ENCODE measurements at places on chromosomes 1 and 21.

DNA sequence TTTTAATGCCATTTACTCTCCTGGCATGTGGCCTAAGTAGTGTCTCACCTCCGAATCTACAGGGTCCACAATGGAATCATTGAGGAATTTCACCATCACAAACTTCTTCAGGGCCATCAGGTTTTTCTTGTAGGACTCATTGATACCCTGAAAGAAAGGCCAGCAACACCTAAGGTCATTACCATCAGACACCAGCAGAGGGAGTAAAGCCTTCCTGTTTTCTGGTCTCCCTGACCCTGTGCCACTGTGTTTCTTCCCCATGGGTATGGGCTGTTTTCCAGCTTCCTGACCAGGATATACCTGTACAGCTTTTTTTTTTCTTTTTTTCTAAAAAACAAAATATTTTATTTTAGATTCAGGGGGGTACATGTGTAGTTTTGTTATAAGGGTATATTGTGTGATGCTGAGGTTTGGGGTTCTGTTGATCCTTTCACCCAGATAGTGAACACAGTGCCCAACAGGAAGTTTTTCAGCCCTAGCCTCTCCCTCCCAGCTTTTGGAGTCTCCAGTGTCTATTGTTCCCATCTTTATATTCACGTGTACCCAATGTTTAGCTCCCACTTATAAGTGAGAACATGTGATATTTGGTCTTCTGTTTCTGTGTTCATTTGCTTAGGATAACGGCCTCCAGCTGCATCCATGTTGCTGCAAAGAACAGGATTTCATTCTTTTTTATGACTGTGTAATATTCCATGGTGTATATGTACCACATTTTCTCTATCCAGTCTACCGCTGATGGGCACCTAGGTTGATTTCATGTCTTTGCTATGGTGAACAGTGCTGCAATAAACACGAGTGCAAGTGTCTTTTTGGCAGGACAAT, 18.3 kb downstream of the PPT1 start:
- no peak for DNase-seq

DNA sequence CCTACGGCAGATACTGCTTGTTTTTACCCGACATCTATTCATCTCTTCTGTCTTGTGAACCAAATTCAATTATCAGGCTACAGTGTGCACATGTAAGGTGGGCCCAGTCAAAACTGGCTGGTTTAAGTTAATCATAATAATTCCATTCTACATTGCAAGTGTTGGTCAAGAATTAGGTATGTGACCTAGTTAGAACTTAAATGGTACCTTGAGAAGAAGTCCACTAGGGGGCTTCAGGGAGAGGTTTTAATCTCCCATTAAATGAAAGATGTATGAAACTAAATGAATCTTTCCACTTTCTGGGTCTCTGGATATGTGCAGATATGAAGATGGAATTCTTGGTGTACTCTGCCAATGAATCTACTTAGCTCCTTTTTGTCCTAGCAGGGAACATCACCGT, 187.1 kb downstream of the CDC42BPA start:
- DNase-seq, result no peak

- no peak for DNase-seq
These were observed 39.8 kb downstream of the WNT2B start for GRCh38 chr1:112548547-112548946.

- DNase-seq, result no peak
These were observed 8.9 kb upstream of the PCBP3 start for GRCh38 chr21:45634511-45635183.

DNA sequence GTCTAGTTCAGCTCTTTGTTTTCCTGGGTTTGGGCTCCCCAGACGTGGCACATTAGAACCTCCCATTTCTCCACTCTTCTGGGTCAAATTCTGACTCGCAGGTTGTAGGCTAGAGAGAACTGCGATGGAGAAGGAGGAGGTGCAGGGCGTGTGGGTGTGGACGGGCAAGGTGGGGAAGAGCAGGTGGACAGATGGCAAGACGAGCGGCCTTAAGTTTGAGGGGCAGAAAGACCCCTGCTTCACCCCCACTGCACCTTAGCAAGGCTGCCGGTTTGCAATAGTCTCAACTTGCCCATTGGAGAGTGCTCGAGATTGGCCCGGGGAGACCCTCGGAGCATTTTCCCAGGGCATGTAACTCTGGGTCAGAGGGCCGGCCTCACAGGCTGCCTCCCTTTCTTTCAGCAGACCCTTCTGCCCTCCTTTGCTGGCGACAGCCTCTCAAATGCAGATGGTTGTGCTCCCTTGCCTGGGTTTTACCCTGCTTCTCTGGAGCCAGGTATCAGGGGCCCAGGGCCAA, 1.7 kb downstream of the IL24 start:
- no peak for DNase-seq

GRCh38 chr1:55546553-55546952, 331.4 kb upstream of the USP24 start:
- no peak for DNase-seq

GRCh38 chr1:152912900-152913299, 4.6 kb downstream of the IVL start:
- DNase-seq, result no peak

DNA sequence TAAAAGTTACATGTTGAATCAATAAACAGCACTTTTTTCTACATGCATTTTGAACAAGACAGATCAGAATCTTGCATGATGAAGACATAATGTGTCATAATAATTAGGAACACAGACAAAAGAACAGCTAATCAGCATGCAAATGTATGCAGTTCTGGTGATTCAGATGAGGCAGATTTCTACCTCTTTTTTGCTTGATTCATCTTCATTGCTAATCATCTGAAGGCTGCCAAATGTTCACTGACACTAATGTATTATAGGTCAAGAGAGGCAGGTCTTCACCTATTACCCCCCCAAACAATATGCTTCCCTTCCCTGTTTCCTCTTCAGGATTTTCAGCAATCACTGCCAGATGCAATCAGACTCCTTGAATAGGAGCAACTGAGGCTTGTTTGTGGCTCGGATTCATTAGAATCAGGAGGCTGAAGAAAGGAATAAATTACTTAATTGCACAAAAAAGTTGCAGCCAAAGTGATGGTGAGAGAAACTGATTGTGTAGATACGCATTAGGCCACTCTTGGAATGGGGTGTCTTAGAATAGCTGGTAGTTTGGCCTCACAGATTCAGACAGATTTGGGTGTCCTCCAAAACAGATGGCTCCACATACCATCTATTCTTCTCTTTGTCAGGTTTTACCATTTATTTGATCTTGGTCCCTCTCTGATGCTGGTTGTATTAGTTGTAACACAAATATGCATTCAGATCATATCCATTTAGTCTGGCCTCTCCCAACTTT, 275.4 kb downstream of the RPS6KC1 start:
- no peak for DNase-seq

- no peak for DNase-seq
These were observed 310.5 kb downstream of the PRDM2 start for GRCh38 chr1:14010476-14010875.

- DNase-seq, result no peak
These were observed 27.8 kb upstream of the CCSAP start for GRCh38 chr1:229370601-229371021.

- DNase-seq, result no peak
These were observed 9.9 kb downstream of the OTUD3 start for GRCh38 chr1:19892129-19892528.

GRCh38 chr1:32240140-32240951, 6.7 kb upstream of the FAM167B start:
- peak; percentile 39 for DNase-seq

DNA sequence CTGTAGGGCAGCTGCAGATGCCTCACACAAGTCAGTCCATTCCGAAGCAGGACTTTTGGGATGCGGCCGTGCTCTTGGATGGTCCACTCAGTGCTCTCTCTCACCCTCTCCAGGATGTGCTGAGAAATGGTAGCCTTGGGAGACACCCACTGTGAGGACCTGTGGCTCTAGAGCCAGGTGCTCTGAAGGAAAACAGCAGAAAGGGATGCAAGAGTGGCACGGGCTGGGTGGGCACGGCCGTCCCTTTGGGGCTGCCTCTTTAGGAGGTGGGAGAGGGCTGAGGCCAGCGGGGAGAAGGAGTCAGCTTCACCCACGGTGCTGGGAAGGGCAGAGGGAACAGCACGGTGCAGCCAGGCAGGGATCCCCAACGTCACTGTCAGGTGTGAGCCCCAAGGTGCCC, 106.1 kb downstream of the RIPK4 start:
- DNase-seq, result no peak

GRCh38 chr1:73886716-73887115, 311.3 kb downstream of the LRRIQ3 start:
- DNase-seq, result no peak

GRCh38 chr1:248618878-248619277, 16.0 kb downstream of the OR2T11 start:
- DNase-seq, result no peak

DNA sequence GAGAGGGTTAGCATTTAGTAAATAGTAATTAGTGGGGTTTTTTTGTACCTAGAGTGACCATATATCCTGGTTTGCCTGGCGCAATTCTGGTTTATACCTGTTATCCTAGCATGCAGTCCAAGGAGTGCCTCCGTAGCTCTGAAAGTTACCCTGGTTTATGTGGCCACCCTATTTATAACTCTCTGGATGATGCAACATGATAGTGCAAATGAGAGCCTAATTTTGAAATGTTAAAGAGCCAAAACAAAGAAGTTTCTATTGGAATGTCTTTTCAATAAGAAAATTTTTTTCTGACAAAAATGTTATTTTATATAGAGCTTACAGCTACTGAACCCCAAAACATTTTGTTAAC, 5.7 kb downstream of the AHCYL1 start:
- no peak for DNase-seq

Data from stimulated activated CD8-positive, alpha-beta memory T cell treated with anti-CD3 and anti-CD28 coated beads, Interleukin-4, amount 100 ng/mL, for 1 hour (primary cell).